Foreskin keratinocyte (primary cell): ENCODE measurements at places on chromosomes 2 and 18. TPM values are rescaled to one million over a fixed set of nuclear protein-coding genes. Genes with fewer than 3 reads are reported as not detected.

GRCh38 chr18:62690236-62690815 is 25.0 kb upstream of the PHLPP1 start:
- DNase-seq, result no peak

- no peak for DNase-seq
Measured at GRCh38 chr2:106098081-106098480, 96.0 kb downstream of the UXS1 start.

DNA sequence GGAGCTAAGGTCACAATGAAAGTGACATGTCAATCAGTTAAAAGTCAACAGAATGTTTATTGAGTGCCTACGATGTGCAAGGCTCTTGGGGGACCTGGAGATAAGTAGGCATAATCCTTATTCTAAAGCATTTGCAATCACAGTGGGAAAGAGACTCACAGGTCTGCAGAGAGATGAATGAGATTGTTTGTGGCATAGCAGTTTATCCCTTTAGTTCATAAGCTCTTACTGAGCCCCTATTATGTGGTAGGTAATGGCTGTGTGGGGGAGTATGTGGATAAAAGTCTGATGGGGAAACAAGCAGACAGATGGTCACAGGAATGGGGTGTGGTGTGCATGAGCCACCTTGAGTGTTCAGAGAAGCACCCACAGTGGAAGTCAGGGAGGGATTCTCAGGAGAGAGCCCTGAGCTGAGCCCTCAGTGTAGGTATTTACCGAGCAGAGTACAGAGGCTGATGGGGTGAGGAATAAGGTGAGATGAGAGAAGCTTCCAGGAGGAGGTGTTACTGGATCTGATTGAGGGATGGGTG is 48.1 kb downstream of the EMILIN2 start:
- DNase-seq, result no peak

- peak; percentile 85 for DNase-seq
Measured at GRCh38 chr18:41145516-41145915, 809.5 kb upstream of the PIK3C3 start.

DNA sequence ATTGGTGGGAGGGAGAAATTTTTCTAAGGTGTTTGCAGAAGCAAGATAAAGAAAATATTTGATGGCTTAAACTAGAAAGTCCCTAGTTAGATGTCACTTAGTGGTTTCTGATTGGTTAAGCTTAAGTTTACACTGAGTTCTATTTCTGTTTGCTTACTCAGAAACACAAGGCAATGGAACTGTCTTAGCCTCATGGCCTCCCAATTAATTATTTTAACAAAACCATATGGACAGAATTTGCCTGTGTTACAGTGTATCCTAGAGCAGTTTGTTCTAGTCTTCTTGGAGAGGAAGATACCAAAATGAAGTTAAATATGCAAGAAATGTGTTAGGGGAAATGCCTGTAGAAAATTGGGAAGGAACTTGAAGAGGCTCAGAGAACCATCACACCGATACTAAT is 4.6 kb upstream of the IMPACT start:
- no peak for DNase-seq

GRCh38 chr2:216717491-216717901 is 22.1 kb upstream of the IGFBP5 start:
- DNase-seq, result peak; percentile 69

DNA sequence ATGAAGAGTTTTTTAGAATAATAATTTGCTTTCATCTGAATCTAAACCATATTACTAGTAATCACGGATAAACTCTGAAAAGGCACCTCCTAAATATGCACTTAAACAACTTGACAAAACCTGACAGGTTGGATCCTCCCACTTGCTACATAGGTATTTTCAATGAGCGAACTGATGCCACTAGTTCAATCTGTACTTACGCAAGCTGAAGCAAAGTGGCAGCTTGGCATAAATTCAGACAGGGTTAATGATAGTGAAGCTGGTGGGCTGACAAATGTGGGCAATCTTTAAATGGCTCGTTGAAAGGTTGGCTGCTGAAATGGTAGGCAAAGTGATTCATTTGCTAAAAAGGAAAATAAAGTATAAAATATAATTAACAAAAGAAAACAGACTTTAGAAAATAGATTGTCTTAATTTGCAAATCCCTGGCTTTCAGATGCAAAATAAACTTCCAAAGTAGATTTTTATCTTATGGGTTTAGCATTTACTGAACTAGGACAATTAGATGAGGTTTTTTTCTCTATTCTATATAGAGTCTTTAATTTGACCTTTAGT is 1713.5 kb upstream of the SLC39A10 start:
- DNase-seq, result no peak

DNA sequence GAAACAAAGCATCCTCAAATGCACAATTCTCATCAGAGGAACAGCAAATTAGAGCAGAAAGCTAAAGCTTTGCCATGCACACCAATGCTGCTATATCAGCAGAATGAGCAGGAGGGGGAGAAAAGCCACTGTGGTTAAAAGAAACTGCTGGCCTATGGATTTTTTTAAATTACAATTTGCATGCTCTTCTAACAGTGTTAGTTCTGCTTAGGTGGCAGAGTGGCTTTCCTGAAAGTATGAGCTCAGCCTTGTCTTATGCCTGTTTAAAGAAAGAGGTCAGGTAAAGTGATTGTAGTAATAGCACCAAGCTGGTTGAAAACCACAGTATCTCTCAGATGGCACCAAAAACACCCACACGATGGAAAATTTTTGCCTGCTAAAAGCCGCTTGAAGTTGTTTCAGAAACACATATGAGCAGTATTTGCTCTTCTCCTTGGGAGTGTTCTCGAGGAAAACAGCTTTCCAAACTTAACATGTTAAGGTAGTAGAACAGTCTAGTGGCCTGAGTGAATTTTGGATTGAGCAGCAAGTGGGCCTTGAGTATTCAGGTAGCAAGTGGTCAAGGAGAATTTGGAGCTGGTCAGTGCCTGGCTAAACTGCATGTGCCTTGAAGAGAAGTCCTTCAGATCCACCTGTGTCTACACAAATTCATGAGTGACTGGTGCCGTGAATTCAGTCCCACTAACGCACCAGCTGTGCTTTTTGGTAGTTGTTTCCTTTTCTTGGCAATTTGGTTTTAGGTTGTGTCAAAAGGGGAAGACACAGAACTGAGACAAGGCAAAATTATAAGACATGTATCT is 19.6 kb upstream of the NDUFV2 start:
- no peak for DNase-seq

- no peak for DNase-seq
Measured at GRCh38 chr18:41798879-41799278, 156.2 kb upstream of the PIK3C3 start.

DNA sequence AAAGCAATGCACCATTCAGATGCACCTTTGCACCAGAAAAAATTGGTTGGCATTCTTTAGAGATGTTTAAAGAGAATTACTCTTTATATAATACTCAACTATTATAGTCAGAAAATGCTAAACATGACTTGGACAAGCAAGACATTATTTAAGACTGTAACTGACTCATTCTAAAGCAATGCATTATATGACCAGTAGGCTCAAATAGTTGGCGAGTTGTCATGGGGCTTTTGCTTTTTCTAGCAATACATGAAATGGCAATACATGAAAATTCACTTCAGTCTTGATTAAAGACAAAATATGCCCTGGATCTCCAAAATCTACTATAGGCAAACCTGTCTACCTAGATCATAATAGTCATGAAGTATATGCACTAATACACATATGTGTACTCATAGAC is 216.9 kb upstream of the VWC2L start:
- peak; percentile 30 for DNase-seq

- peak; percentile 81 for DNase-seq
Measured at GRCh38 chr2:98757904-98758421, 27.0 kb upstream of the MGAT4A start.

DNA sequence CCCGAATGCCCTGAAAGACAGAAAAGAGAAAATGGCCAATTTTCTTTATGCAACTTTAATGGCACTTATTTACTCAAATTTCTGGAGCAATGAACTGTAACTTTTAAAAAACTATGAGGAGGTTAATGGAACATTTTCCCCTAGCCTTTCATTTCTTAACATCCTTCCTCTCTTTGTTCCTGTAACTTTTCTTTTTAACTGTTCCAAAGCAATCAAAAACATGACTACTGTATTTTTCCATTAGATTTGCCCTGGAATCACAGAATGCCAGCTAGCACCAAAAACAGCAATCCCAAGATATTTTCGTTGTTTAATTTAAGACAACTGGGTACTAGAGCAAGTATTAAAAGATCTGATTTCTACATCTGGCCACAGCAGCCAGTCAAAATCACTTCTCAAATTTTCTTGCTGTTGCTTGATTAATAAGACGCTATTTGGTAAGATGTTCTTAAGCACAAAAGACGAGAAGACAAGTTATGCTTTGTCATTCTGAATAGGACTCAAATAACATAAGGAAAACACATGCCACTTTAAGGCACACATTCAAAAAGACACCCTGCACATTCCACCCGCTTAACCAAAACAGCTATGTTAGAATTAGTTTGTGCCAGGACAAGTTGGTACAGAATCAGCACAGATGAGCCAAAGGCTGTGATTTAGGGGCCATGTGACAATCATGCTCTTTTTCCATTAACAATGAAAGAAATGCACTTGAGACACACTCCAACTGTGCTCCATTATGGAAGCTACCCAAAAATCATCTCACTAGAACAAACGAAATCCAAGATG is 3.6 kb downstream of the STARD7 start:
- peak; percentile 50 for DNase-seq

GRCh38 chr2:39123436-39123999 is 2.7 kb upstream of the SOS1 start:
- DNase-seq, result no peak

DNA sequence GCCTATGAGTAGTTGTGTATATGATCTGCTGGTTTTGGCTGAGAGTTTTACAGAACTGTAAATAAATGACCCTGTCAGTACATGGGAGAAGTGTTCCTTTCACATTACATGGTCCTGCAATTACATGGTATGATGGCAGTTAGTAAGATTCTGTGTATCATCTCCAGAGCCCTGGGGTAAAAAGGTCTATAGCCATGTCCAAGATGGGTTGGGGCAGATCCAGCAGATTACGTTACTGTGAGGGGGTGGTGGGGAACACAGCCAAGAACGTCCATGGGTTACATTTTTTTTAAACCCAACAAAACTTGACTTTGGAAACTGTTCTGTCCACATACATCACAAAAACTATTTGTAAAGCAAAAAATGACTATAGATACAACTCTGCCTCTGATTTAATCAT is 64.2 kb upstream of the LMAN1 start:
- no peak for DNase-seq

DNA sequence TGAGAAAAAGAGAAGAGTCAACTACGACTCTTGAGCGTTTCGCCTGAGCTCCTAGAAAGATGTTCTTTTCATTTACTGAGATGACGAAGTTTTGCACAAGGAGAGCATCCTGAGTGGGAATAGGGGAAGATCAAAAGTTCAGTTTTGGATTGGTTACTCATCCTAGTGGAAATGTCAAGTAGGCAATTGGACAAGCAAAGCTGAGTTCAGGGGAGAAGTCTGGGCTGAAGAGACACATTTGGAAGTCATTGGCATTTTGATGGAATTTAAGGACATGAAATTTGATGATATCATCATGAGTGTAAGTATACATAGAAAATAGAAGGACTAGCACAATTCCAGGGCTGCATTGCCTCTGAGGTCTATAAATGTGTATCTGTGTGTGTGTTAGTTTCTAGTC is 416.6 kb downstream of the RAD51AP2 start:
- no peak for DNase-seq

- no peak for DNase-seq
Measured at GRCh38 chr2:20221555-20221973, 3.4 kb downstream of the SDC1 start.

DNA sequence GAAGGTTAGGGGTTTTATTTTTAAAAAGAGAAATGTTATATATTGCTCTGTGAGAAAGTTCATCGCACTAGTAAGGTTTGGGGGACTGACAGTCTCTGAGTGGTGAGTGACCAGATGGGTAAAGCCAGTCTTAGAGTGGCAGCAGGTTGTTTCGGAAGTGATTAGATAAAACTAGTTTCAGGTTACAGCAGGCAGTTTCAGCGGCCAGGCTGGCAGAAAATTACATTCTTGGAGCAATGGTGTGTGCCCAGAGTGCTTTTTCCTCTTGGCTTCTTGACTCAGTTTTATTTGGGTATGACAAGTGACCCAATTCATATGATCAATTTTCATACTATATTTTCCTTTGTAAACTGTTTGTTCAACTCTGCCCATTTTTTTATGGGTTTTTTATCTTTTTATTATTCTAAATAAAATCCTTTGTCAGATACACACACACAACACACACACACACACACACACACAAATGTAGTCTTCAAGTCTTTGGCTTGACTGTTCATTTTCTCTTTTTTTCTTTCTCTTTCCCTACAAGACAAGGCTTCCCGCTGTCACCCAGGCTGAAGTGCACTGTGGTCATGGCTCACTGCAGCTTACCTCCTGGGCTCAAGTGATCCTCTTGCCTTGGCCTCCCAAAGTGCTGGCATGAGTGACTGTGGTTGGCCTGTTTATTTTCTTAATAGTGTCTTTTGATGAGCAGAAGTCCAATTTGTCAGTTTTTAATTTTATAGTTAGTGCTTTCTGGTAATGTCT is 30.9 kb downstream of the RALBP1 start:
- DNase-seq, result no peak

GRCh38 chr2:201471732-201472393 is 20.3 kb downstream of the STRADB start:
- DNase-seq, result peak; percentile 20

DNA sequence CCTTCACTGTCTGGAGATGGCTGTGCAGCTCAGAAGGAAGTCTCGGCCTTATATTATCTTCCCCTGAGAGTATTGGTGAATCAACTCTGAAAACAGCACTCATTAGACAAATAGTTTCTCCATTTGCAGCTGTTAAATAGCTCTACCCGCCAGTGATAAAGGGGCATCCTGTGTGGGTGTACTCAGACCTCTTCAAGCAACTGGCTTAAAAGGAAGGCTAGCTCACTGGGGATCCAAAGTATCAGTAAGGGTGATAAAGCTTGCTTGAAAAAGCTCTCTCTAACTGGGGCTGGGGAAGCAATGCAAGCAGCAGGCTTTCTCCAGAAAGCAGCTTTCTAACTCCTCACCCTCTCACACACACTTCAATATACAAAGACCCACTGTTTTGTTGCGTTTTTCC is 64.9 kb upstream of the PSMD14 start:
- no peak for DNase-seq

GRCh38 chr18:33239298-33239697 is 201.2 kb downstream of the CCDC178 start:
- DNase-seq, result no peak

GRCh38 chr2:168686452-168687191 is 115.8 kb upstream of the NOSTRIN start:
- peak; percentile 37 for DNase-seq

Gene SLC8A1
- 19.9 and 20.4 TPM in 2 replicates for total RNA-seq

Gene CHAC2
- 14.3 TPM in 2 replicates for total RNA-seq

Gene MTERF4
- total RNA-seq, result 15.9 and 20.1 TPM in 2 replicates

Gene ACVR1C
- under 0.01 and 0.07 TPM in 2 replicates for total RNA-seq
